ENCODE measurements at places on chromosomes 2 and 18.

DNA sequence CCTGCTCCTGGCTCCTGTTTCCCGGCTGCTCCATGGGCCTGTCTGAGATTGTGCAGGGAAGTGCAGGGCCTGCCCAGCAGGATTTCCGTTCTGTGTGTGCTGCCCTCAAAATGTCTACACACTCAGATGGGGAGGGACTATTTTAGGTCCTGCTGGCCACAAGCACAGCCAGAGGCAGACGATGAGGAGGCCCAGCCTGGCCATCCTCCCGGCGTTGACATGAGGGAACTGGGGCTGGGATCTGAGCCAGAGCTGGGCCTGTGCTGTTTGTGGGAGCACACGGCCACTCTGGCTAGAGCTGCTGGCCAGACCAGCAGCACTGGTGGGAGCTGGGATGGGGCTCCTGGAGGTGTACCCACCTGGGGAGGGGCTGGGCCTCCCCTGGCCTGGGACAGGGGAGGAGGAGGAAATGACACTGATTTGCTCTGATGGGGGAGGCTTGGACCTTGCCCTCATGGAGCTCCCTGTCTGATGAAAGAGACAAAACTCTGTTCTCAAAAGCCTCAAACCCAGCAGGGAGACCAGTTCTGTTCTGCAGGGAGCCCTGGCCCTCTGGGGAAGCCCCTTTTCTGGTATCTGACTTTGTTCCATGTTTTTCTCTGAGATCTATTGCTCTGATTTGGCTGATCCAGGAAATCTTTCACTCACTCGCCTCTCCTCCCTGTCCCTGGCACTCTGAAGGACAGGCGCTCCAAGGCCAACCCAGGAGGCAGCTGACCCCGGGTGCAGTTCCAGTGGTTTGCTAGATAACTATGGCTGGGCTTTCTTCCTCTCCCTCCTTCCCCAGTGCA lies 161.8 kb downstream of the DYSF start:
- no peak for DNase-seq

GRCh38 chr2:207505728-207506127 lies 24.0 kb upstream of the CREB1 start:
- DNase-seq = no peak

GRCh38 chr2:207253666-207254345 lies 88.1 kb upstream of the KLF7 start:
- DNase-seq = no peak

GRCh38 chr2:20561637-20562454 lies 89.1 kb downstream of the HS1BP3 start:
- no peak for DNase-seq

DNA sequence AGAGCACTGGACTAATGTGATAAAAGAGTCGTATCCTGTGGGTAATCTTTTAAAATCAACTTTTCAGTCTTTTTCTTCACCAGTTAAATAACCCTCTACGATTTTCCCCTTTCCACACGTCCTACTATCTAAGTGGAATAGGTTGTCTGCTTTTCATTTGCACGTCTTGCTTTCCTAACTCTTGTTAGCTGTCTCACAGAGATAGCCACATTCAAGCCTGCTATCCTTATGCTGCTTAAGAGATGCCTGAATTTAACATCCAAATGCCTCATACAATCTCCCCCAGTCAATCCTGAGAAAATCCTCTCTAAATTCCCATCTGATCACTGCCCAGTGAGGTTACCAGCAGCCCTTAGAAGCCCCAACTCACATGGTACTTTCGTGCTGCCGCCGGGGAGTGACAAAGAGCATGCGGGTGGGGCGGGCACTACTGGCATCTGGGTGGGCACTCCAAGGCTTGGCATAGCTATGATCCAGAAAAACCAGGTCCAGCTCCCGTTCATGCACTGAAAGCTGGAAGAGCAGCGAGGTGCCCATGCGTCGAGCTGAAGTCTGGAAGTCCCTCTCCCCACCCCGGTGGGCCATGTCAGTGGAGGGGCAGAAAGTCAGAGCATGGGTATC lies 1.5 kb downstream of the KANSL3 start:
- no peak for DNase-seq

DNA sequence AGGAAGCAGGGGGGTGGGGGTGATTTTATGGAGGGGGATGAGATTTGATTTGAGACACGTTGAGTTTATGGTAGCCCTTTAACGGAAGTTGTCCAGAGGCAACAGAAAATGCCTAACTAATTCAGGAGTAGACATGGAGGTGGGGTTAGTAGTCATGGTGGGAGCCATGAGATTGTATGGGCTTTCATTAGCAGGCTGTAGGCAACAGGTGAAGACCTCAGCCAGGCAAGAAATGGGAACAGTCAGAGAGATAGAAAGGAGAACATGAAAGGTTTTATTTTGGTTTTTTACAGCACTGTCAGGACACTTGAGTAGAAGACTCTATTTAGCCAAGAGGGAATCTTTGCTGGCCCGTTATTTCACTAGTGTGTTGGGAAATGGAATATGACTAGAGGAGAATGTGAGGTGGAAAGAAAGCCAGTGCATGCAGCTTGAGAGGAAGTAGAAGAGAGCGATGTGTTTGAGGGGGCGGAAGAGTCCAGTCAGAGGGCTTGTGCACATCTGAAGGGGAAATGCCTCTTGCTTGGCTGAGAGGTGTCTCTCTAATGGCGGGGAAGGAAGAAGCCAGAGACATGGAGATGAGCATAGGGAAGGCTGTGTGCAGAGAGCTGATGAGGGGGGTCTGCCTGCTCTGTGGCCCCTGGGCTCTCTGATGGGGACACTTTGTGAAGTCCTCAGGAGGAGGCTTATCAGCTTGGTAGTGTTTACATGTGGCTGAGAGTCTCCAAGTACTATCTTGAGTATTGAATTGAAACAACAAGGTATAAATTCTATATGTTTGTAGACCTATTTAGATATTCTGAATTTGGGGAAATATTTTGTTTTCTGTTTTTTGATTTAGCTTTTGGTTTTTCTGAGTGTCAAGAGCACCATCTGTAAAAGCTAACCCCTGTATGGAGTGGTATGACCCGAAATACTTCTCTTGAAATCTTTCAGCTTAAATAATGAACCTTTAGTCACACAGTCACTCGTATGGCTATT lies 66.9 kb upstream of the ITM2C start:
- no peak for DNase-seq

DNA sequence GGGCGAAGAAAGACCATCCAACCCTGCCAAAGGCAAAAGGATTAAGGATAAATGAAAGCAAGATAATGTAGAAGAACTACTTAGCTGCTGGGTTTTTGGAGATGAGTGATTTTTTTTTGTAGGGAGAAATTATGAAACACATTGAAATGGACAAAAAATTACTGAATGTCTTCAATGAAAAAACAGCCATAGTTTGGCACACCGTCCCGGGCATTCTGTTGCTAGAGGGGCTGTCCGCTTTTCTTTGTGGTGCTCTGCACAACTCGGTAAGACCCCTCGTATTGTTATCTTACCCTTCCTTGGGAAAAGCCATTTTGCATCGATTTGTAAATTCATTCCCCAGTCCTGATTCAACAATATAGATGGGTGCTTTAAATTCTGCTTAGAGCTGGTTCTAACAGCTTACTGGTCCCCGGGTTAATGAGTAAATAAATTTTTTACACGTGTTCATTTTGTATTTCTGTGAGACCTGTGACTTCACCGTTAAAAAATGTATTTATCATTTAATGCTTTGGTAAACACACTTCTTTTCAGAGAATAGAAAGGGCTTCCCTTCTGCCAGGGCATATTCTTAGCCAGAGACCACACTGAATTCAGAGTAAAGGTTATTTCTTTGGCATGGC lies 912 bp upstream of the LAPTM4A start:
- DNase-seq = no peak

GRCh38 chr18:35095983-35096676 lies 54.9 kb downstream of the MAPRE2 start:
- DNase-seq = no peak

DNA sequence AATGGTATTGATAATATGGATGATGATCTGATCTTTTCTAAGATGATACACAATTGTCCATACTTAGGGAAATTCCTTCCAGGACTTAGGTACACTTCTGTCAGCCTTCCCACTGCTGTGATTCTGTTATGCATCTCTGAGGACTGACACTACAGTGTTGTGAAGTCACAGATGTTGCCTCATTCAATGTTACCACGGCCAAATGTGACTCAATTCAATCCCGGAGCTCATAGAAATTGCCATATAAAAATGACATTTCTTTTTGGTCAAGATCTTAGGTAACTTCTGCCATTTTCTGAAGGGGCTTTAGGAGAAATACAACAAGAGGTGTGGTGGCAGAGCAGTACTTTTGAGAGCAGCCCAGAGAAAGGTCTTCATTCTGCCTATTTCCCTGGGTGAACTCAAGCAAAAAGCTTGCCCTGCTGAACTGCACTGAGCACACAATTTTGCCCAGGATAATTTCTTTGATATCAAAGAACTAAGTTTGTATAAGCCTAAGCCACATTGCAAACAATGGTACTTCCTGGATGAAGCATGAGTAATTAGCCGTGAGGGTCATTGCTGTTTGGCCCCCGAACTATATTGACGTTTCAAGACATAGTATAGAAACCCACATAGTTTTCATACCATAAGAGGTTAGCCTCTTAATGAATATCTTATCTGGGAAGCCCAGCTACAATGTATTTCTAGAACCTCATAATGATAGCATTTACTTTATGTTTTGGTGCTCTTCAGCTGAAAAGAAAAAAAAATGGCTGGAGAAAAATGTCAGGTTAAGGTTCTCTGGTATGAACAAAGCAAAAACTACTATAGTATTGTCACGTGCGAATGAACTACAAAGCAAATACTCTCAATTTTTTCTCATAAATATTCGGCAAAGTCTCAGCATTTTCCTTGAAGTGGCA lies 437.4 kb downstream of the MEIS1 start:
- no peak for DNase-seq

DNA sequence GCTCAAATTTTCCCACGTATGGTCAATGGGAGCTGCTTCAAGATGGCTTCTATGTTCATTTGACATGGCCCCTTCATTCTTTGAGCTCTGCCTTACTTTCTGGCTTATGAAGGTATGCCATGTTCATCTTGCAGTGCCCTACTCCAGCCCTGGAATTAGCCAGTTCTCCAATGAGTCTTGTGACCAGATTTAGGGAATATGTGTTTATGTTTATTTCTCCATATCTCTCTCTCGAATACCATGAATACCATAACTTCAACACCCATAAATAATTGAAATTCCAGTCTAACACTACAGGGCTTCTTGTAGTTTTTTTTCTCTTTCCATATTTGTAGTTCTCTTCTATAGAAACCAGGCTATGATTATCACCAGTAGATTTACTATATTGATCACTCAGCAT lies 39.7 kb downstream of the EPB41L5 start:
- no peak for DNase-seq

DNA sequence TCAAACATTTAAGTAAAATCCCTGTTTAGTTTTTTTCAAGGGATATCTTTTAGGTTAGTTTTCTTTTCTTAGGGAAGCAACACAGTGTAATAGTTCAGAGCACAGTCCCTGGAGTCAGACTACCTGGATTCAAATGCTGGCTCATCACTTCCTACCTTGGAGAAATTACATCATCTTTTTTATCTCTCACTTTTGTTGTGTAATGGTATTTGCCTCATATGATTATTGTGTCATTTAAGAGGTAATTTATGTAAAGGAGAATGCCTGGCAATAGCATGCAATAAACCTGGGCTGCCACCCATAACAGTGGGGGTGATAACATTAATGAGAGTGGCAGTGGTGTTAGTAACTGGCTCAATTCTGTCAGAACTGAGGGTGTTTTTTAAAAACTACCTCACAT lies 26.3 kb downstream of the ERLEC1 start:
- no peak for DNase-seq

- no peak for DNase-seq
Measured at GRCh38 chr2:148244593-148245292, 223.9 kb downstream of the MBD5 start.

DNA sequence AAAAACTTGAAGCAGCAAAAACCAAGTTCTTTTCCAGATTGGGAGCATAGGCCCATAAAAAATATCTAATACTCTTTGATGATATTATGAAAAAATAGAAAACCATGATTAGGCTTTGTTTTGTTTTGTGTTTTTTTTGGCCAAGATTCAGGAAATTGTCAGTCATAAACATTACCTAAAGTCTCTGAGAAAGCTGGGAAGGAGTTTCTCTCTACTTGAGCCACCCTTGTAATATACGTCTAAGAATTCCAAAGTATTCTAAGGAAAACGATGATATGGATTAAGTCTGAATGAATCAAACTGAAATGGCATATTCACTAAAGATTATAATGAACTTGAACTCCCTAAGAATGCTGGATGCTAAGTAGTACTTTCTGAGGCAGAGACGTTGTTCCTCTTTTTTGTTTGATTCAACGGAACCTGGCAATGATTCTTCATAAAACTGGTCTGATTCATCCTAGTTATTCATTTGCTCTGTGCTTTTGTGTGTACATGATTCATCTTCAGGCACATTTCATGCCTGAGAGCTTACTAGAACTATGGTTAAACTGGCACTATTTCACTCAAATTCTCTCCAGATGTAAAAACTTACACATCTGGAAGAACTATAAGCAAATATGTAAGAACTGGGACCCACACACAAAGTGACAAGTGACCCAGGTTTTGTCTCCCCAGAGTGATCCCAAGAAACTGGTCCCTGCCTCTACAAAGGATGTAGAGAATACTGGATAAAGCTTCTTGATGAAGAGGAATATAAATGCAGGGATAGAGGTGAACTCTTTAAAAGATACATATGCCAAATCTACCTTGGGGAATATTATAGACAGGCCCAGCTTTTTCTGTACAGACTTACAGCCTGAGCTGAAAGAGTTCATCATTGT lies 159.7 kb downstream of the DOCK10 start:
- no peak for DNase-seq

DNA sequence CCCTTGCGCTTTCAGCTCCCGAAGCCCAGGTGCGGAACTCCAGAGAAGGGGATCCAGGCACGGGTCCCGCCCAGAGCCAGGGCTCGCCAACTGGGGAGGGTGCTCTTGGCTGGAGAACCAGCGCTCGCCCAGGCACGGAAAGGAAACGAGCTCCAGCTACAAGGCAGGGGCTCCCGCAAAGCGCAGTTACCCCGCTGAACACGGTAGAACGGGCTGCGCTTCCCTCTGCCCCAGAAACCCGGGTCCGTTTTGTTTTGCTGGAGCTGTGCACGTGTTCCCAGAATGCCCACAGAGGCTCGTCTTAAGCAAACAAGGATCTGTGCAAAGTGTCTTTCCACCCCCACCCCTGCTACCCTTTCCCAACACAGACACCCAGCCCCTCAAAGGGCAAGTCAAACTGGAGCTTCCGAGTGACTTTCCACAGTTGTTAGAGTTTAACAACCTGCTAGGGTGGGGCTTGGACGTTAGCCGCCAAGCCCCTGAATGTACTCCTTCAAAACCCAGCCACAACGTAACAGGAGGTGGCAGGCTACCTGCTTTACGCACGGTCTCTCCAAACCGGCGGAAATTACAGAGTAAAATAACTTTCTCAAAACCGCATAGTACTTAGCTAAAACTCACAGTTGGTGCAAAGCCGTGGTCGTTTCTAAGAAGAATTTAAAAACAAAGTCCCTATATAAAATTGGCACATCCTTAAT lies 775 bp downstream of the RNF125 start:
- no peak for DNase-seq

- DNase-seq = no peak
Measured at GRCh38 chr2:176391148-176391419, 121.8 kb downstream of the MTX2 start.

DNA sequence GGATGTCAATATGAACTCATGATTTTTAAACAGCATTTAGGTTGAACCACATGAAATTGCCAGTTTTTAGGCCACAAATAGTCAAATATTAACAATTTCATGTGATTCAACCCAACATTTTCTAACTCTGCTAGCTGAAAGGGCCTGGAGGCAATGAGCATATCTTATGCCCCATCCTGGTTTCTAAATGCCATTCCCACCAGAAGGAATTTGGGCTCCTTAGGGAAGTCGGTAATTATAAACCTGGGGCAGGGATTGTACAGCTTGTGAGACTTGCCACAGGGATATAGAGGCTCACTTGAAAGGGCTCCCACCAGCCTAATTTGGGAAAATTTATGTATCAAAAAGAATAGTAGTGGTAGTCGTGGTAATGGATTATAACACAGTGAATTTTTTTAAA lies 178.4 kb upstream of the ALPP start:
- DNase-seq = no peak
